AG09319 (cell line): ENCODE measurements at places on chromosomes 7 and 10.
A peak's percentile ranks its signal among the peaks of the same experiment; 100 is the strongest.

GRCh38 chr7:36198854-36199266 is 45.8 kb downstream of the EEPD1 start:
- no peak for DNase-seq

GRCh38 chr7:49150486-49150885 is 226.1 kb downstream of the CDC14C start:
- DNase-seq, result no peak

GRCh38 chr7:86720306-86720705 is 76.6 kb downstream of the GRM3 start:
- no peak for DNase-seq

DNA sequence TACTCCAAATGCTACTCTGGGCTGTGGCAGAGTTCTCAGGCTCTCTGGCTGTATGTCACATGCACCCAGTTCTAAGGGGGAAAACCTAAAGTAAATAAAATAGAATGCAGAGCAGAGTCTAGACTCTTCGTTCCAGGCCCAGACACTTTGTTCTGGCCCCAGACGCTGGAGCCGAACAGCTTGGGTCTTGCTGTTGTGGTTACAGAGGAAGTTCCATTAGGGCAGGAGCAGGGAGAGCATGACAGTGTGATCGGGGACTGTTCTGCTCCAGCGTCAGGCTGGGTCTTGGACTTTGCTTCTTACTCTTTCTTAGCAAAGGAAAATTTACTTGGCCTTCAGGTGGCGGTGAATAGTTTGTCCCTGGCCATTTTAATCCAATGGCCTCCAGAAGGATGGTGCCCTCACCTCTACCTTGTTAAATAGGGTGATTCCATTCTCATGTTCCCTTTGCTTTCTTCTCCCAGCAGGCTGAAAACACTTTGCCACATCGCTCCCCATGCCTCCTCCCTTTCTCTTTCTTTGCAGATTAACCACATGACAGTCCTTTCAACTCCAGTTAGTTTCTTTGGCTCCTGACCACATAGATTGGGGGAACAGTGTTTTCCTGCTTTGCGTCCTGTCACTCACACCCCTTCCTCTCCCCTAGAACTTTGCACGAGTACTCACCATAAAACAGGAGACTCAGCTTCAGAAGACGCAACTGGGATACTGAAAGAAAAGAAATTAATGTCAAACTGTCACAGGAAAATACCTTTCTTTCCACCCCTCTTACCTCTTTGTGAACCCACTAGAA is 730.8 kb downstream of the SUGCT start:
- DNase-seq, result no peak

GRCh38 chr7:120992272-120992964 is 3.9 kb downstream of the CPED1 start:
- DNase-seq, result no peak

GRCh38 chr10:58755677-58756076 is 243.0 kb downstream of the BICC1 start:
- no peak for DNase-seq

DNA sequence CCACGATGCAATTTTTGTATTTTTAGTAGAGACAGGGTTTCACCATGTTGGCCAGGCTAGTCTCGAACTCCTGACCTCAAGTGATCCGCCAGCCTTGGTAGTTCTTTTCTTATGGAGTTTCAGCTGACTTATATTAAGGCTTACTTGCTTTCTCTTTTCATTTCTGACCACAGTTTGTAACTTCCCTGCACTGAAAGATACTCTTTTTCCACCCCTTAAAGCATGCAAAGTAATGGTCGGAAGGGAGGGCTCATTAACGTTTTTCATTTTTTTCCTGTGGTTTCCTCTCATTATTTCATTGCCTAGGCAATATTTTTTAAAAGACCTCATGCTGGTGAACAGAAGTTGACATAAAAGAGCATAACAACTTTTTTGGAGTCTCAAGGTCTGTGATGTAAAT is 27.0 kb downstream of the ADRB1 start:
- no peak for DNase-seq

GRCh38 chr7:43764039-43764761 is 5.7 kb downstream of the BLVRA start:
- DNase-seq, result no peak

DNA sequence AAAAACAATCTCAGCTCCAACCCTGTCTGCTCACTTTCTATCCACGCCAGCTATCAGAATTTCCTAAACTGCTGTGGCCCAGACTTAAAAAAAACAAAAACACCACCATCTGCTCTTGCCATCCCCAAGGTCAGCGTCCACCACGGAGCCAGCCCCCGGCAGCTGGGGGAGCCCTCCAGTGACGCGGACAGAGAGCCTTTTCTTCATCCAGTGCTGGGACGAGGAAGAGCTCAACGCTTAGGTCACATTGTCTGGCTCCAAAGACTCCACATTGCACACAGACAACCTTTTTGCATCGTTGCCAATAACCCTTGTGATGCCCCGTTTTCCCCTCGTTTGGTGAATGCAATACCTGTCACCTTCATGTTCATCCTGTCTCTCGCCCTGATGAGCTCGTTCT is 67.4 kb upstream of the GNA12 start:
- DNase-seq, result no peak

GRCh38 chr7:64947252-64948000 is 43.4 kb downstream of the ZNF117 start:
- no peak for DNase-seq

GRCh38 chr7:123674399-123675180 is 18.9 kb downstream of the LMOD2 start:
- DNase-seq, result no peak

- no peak for DNase-seq
Measured at GRCh38 chr10:119536508-119537025, 6.0 kb downstream of the RGS10 start.

DNA sequence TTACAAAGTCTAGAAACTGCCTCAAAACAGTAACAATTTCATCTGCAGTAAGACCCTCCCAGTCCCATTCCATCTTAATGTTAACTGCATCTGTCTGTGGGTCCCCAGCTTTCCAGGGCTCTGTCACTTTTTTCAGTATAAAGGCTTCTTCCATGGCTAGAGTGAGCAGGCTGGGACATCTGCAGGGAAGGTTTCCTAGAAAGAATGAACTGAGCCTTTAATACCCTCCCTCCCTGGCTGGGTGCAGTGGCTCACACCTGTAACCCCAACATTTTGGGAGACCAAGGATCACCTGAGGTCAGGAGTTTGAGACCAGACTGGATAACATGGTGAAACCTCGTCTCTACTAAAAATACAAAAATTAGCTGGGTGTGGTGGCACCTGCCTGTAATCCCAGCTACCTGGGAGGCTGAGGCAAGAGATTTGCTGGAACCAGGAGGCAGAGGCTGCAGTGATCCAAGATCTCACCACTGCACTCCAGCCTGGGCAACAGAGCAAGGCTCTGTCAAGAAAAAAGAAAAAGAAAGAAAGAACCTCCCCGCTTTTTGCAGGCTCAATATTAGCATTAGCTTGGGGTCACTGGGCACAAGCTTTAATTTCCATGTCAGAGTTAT is 3.4 kb downstream of the ERV3-1 start:
- no peak for DNase-seq

DNA sequence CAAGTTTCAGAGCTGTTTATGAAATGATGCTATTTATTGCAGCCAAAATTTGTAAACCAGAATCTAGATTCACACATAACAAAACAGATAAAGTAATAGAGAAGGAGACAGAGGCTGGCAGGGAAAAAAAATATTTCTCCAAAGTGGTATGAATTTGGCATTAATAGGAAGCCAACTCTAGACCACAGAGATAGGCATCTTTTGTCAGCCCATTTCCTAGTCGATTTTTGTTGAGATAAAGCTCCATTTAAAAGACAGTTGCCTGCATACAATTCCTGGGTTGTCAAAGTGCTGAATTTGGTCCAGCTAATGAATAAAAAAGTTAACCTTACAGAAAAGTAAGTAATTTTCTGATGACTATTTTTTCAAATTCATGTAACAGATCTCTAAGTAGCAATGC is 219.3 kb downstream of the ELMO1 start:
- DNase-seq, result no peak

DNA sequence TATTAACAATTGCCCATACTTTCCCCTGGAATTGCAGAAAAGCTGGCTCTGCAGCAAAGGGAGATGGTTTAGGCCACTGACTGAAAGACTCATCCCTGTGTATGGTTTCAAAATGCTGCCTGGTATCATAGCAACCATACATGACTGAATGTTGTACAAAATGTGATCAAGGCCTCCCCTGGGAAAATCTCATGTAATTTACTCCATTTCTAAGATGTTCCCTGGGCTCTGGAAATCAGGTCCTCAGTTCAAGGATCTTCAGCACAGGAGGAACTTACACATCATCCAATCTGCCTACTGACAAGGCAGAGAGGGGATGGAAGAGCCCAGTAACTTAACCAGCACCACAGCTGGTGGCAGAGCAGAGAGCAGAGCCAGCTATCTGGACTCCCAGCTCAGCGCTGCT is 111.8 kb downstream of the JAZF1 start:
- DNase-seq, result no peak

- no peak for DNase-seq
Measured at GRCh38 chr7:2817456-2817855, 26.7 kb downstream of the GNA12 start.

DNA sequence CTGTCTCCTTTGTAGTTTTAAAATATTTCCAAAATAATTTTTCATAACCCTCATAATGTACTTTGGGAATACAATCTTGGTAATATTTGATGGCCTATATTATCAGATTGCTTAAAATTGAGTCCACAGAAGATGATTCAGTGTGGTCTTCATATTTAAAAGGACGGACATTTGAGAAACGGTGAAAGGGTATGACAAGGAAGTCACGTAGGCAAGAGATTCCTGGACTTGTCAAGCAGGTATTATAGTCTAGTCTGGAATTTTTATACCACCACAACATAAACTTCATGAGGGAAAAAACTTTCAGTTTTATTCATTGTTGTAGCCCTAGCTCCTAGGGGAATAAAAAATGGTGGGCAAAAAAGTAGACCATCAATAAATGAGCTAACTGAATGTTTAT is 82.3 kb downstream of the KMT2E start:
- no peak for DNase-seq

GRCh38 chr7:44445986-44446671 is 44.3 kb downstream of the NUDCD3 start:
- DNase-seq, result no peak

DNA sequence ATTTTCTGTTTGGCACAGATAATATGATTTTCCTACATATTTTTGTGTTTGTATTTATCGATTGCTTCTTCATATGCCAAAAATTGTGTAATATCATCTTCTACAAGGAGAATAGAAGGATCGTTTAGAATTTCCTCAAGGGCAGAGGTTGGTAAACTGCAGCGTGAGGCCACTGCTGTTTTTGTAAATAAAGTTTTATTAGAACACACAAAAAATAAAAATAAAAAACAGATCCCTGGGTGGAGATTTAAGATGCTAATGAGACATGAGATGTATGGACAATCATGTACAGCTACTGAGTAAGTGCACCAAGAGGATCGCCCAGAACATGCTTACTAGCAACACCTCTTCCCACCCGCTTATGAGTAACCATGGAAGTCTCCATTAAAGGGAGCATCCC is 9.6 kb downstream of the LYZL2 start:
- no peak for DNase-seq

DNA sequence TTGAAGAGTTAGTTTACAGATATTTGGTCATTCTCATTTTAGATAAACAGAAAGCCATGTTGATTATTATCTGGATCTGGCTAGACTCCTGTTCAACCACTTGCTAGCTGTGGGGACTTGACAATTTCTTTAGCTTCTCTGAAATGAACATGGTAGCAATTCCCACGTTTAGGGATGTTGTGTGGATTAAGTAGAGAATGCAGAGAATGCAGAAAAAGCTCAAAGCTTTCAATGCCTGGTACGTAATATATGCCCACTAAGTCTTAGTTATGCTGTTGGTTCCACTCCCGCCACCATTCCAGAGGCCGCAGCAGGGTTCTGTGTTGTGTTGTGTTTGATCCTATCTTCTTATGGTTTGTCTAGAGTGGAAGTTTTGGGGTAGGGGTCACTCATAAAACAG is 39.2 kb upstream of the RPA3 start:
- DNase-seq, result no peak

DNA sequence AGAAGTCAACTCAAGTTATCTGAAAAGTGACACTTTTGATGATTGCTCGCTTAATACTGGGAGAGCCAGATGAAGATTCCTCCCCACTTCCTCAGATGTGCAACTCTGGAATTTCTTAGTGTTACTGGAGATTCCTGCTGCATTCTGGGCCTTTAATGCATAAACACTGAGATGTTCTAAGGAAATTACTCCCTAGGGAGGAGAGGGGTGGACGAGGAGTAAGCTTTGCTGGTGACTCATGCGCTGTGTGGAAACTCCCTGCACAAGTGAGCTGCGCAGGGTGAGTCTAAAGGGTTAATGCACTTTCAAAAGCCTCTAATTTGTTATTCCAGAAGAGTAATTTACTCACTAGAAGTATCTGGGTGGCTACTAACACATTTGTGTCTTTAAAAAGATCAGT is 46.3 kb downstream of the EGFR start:
- DNase-seq, result peak; percentile 91

DNA sequence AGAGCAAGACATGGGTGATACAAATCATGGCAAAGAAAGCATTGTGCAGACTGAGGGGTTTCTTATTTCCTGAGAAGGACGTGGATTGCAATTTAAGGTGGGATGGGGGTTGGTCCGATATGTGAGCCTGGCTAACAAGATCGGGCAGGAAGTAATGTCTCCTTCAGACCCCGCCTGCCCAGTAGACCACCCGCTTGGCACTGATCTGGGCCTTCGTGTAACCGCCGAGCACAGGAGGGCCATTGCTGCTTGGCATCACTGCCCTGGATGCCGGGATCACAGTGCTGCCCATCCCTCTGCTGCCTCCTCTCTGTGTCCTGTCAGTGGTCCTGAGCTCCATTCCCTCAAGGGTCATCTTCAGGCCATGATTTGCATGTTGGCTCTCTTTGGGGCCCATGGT is 214.6 kb upstream of the ZNF32 start:
- DNase-seq, result no peak

GRCh38 chr7:55309040-55309991 is 55.8 kb upstream of the LANCL2 start:
- DNase-seq, result no peak

DNA sequence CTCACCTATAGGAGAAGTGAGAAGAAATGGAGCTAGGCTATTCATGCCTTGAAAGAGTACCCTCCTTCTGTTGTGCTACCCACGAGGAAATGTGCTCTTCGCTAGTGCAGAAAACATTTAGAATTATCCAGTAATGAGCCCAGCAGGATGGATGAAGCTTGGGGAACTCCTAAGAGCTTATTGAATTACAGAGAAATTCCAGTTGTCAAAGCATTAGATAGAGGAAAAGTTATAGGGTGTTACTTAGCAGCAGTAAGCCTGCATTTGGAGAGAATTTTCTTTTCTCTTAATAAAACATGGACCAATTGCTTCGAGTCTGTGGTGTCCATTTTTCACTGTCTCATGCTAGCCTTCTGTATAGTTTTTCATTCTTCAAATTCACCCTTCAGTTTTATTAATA is 5.0 kb downstream of the R3HCC1L start:
- no peak for DNase-seq

GRCh38 chr10:29011516-29011915 is 277.4 kb upstream of the LYZL1 start:
- no peak for DNase-seq
